CD4-positive, CD25-positive, alpha-beta regulatory T cell (primary cell): ENCODE measurements at places on chromosomes 5 and 9.

DNA sequence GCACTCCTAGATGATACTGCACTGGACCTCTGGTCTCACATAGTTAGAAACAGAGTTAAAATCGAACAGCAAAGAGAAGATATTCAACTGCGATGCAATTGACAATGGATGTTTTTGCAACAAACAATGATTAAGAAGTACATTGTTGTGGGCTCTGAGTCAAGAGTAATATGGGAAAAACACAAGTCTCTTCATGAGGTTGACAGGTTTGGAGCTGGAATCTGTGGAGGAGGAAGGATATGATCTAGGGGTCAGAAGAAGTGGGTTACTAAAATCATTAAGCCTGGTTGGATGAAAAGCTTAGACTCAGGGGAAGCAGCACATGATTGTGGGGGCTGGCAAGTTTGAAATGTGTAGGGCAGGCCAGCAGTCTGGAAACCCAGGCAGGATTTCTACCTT is 53.1 kb downstream of the PDCD1LG2 start:
- DNase-seq = no peak

GRCh38 chr9:365436-365835 is 150.8 kb downstream of the DOCK8 start:
- no peak for DNase-seq

GRCh38 chr5:7802855-7803254 is 48.1 kb downstream of the CFAP90 start:
- no peak for DNase-seq

GRCh38 chr9:92488681-92489550 is 6.6 kb upstream of the ASPN start:
- no peak for DNase-seq

DNA sequence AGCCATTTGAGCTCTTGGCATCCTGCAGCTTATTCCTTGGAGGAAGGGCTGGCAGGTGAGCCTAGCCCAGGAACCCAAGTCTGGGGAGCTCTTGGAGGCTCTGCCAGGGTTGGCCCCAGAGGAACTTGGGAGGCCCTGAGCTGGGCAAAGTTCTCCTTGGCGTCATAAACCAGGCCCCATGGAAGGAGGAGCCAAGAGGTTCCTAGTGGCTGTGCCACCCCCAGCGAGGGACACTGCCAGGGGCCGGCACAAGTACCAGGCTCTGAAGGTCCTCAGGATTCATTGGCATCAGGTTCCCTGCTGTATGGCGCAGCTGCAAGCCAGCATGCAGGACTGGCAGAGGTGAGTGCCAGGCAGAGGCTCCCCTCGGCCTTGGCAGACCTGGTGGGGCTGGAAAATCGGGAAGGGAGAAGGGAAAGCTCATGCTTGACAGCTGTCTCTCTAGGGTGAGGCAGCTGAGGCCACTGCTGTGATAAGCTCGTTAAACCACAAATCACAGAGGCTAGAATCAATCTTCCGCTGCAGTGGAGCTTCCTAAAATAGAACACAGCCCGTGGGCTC is 54.6 kb upstream of the SYNPO start:
- no peak for DNase-seq

- DNase-seq = peak; percentile 24
These were observed at the start of gene SEPTIN8 for GRCh38 chr5:132777209-132778069. Gene SEPTIN8, minus strand, starts transcription at chr5:132777239. Its CDS starts 102 bp downstream, at chr5:132777137.

DNA sequence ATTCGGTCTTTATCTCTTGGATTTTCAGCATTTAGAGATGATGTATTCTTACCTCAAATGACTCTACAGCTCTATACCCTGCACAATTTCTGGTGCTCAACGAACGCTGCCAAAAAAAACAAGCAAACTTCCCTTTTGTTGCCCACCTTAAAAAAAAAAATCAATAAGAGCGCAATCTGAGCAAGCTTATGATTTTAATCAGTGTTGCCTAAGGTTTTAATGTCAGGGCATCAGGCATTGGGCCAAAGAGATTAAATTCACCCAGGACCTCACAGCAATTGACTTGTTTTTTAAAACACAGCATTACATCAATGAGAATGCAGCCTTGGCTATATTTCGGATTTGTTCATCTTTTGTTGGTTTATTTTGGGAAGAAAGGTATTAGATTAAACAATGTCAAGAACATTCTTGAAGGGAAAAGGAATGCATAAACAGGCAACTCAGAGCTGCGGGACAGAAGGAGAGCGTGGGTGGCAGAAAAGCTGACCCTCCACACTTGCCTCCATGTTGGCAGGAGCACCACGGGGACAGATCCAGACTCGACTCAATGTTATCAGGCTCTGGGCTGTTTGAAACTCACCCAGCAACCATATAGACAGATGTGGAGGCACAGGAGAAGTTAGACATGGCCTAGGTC is 127.5 kb upstream of the DAPK1 start:
- DNase-seq = no peak

DNA sequence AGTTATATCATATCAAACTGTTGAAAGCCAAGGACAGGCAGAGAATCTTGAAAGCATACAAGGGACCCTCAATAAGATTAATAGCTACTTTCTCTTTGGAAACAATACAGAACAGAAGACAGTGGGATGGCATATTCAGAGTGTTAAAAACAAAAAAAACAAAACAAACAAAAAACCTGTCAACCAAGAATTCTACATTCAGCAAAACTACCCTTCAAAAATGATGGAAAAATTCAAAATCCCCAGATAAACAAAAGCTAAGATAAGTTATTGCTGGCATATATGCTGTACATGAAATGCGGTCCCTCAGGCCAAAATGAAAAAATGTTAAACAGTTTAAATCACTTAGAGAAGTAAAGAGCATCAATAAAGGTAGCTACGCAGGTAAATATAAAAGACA is 425.1 kb downstream of the ACTL7B start:
- DNase-seq = no peak

- no peak for DNase-seq
These were observed 113.0 kb downstream of the COL23A1 start for GRCh38 chr5:178476972-178477754.

GRCh38 chr9:100131216-100131615 is 32.2 kb downstream of the INVS start:
- no peak for DNase-seq

DNA sequence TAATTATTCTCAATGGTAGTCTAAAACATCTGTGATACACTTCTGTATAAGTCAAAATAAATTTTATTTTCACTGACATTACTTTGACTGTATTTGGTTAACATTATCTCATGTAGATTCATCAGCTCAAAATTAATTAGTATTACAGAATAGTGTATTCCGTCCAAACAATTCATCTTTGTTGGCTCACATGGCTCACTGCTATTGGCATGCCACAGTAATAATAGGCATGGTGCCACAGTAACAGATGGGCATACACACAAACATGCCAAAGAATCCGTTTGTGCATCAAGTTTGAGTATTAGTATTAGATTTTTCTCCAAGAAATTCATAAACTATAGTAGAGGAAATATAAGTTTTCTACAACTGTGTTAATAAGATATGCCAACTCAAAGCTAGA is 14.2 kb downstream of the AP3B1 start:
- DNase-seq = no peak

- DNase-seq = no peak
These were observed 32.6 kb upstream of the SLIT3 start for GRCh38 chr5:169333518-169333917.

DNA sequence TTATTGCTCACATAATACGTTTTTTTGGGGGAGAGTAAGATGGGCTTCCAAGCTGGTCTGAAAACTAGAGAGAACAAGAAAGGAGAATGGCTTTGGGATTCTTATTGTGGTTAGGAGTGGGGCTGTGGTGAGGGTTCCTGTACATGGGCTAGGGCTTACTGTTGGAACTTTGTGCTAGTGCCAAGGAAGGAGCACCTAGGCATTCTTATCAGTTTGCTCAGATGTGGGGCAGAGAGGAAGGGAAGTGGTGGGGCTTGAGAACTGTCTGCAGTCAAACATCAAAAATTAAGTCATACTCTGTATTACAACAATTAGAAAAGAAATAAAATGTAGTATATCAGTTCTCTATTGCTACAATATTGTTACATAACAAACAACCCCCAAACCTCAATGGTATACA is 4.0 kb upstream of the THBS4 start:
- DNase-seq = no peak

GRCh38 chr9:95261890-95262289 is 55.6 kb downstream of the FANCC start:
- DNase-seq = no peak

- DNase-seq = no peak
These were observed 13.4 kb downstream of the PAIP1 start for GRCh38 chr5:43543434-43543833.

GRCh38 chr9:12697719-12698118 is 4.5 kb downstream of the TYRP1 start:
- no peak for DNase-seq

GRCh38 chr5:94908889-94909480 is 290.5 kb downstream of the SLF1 start:
- DNase-seq = no peak

GRCh38 chr5:121870489-121870888 is 18.8 kb downstream of the FTMT start:
- no peak for DNase-seq

DNA sequence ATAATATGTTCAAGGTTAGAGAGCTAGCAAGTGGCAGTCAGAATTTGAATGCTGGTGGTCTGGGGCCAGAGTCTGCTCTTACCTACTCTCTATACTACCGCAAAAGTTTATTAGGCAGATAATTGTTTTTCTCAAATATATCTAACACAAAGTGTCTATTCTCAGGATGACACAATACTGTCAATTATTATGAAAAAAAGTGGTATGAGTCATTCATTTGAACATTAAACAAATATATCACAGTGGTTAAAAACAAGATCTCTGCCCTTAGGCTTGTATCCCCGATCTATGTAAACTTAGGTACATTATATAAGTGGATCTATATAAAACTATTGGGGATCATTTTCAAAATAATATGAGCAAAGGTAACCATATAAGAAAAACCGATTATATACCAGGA is 354.9 kb downstream of the CETN3 start:
- no peak for DNase-seq

- DNase-seq = no peak
These were observed 31.0 kb downstream of the HMHB1 start for GRCh38 chr5:143842920-143843319.

DNA sequence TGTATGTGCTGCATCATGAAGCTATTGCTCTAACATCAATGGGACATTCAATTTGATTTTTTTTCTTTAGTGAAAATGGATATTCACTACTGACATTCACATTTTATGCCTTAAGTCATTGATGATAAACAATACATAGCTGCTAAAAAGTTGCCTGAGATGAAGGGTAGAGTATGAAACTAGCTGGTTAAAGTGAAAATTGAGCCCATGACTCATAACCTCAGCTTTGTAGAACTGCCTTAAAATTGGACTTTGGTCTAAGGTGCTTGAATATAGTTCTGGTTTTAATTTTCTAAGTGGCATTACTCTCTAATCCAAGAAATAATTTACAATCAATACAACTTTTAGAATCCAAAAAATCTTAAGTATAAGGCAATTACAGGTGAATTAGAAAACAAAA is 740.4 kb upstream of the RIOK2 start:
- no peak for DNase-seq

DNA sequence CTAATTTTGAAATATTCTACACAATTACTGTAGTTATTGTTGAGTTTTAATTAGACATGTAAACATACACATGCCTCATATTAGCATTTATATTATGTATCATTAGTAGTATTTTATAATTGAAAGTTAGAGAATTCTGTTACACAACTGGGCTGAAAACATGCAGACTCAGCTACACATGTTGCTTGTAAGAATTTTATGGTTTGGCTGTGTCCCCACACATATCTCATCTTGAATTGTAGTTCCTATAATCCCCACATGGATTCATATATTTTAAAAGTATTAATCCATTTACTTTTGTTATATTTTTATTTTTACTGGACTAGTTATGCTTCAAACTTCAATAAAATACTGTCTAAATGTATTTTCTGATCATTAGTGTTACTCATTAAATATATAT is 2075.3 kb upstream of the C9orf72 start:
- DNase-seq = no peak

DNA sequence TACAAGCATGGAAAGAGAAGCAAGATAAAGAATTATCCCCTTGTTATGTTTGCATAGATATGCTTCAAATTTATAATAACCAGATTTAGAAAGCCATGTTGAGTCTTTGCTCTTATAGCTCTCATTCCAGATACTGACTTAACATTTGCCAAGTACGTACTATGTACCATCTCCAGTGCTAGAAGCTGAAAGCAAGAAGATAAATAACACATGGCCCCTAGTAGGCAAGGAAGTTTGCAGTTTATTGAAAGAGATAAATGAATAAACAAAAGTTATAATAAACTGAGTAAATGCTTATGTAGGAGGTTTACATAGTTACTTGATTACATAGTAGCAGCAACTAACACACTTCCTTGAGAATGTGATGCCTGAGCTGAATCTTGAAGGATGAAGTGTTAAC is 628.4 kb downstream of the HINT1 start:
- DNase-seq = no peak

- no peak for DNase-seq
These were observed 8.6 kb upstream of the PCDHB1 start for GRCh38 chr5:141042555-141042954.

GRCh38 chr9:136927343-136928271 is 16.9 kb downstream of the FBXW5 start:
- DNase-seq = no peak

DNA sequence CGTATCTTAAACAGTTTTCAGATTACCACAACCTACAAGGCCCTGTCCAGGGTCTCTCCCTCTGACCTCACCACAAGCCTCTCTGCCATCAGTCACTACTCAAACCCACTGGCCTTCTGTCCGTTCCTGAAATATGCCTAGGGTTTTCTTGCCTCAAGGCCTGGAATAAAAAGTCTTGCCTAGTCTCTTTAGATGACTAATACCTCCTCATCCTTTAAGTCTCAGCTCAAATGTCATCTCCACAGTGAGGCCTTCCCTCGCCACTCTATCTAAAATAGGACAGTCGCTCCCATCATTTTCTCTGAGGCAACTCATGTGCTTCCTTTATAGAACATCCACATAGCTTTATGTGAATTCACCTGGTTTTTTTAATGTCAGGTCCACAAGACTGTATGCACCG is 5.2 kb downstream of the DENND1A start:
- no peak for DNase-seq

DNA sequence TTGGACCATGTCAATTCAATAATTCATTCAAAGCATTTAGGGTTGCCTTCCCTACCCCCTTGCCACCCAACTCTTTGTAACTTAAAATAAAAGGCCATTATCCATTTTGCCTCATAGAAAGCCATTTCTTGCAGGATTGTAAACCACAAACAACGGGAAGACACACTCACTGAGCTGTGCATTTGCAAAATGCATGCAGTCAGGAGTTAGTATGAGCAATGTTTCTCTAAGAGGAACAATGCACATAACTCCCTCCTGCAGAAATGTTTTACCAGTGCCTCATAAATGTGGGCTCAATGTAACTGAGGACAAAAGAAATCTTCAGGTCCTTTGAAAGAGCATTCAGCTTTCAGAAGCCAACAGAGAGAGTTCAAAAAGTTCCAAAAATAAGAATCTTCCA is 98.5 kb upstream of the ABCA1 start:
- no peak for DNase-seq

DNA sequence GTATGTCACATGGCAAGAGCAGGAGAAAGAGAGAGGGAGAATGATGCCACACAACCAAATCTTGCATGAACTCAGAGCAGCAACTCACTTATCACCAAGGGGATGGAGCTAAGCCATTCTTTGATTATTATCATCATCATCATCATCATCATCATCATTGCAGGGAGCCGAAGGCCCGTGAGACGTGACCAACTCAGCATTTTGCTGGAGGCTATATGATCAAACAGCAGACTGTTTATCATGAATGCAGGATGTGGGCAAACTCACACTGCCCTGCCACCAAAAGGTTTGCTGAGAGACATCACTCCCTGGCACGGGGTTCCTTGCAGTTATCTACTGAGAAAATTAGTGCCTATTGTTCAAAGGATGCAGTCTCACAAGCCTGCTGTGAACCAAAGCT is 8.6 kb upstream of the ZNF169 start:
- DNase-seq = no peak
